Frontal cortex (tissue), 4 donors: ENCODE measurements at places on chromosomes 3 and 15. TPM values are rescaled to one million over a fixed set of nuclear protein-coding genes. Genes with fewer than 3 reads are reported as not detected.

Gene MKRN2OS
- not detected for total RNA-seq

Gene GOLGA6D
- not detected for total RNA-seq

Gene GP9
- not detected for total RNA-seq

Gene SLC6A6
- total RNA-seq, result 15.1 TPM

Gene CCDC54
- total RNA-seq, result not detected

Gene CTXN2
- total RNA-seq, result 0.82 TPM

Gene NSUN3
- 26.9 TPM for total RNA-seq

Gene CFAP20DC
- 2.0 TPM for total RNA-seq

Gene POLR2H
- total RNA-seq, result 33.8 TPM

Gene CFAP100
- 3.7 TPM for total RNA-seq

Gene SCAANT1
- total RNA-seq, result not detected

Gene UROC1
- total RNA-seq, result not detected

Gene EPHB3
- total RNA-seq, result 5.7 TPM

Gene FBXO40
- not detected for total RNA-seq

Gene ST3GAL6
- total RNA-seq, result 18.3 TPM

Gene STRIT1
- total RNA-seq, result 0.82 TPM

Gene CCDC80
- total RNA-seq, result 2.9 TPM

Gene SPATA12
- total RNA-seq, result not detected

Gene ZNF445
- 29.3 TPM for total RNA-seq

Gene GPR149
- total RNA-seq, result 7.7 TPM

Gene DBR1
- 41.6 TPM for total RNA-seq

Gene FHIT
- total RNA-seq, result 1.6 TPM

Gene THBS1
- total RNA-seq, result 57.1 TPM

Gene PDZRN3
- total RNA-seq, result 45.7 TPM

Gene TXNRD3
- 19.2 TPM for total RNA-seq

Gene OR5K3
- total RNA-seq, result not detected

Gene HRG
- total RNA-seq, result not detected

Gene RNF123
- 25.3 TPM for total RNA-seq

Gene PIERCE2
- total RNA-seq, result 3.7 TPM

Gene PPP2R3A
- total RNA-seq, result 36.3 TPM

Gene CELF6
- 11.4 TPM for total RNA-seq

Gene GAP43
- total RNA-seq, result 289 TPM

Gene C3orf22
- total RNA-seq, result not detected

Gene P2RY14
- total RNA-seq, result 1.2 TPM

Gene TRPM1
- not detected for total RNA-seq

Gene NR2F2
- total RNA-seq, result 4.9 TPM

Gene PRICKLE2
- 84.0 TPM for total RNA-seq

Gene RBSN
- total RNA-seq, result 71.7 TPM

Gene C3orf20
- not detected for total RNA-seq

Gene PLAAT1
- 18.3 TPM for total RNA-seq

Gene ARRDC4
- total RNA-seq, result 40.4 TPM

Gene ITIH3
- not detected for total RNA-seq

Gene TMEM108
- total RNA-seq, result 18.3 TPM

Gene NEIL1
- 21.6 TPM for total RNA-seq

Gene TRIM42
- not detected for total RNA-seq

Gene MEGF11
- total RNA-seq, result 4.5 TPM

Gene SLC28A1
- total RNA-seq, result not detected

Gene BFSP2
- not detected for total RNA-seq

Gene PHLDB2
- 9.0 TPM for total RNA-seq

Gene ARHGAP11A
- total RNA-seq, result 11.8 TPM

Gene RTP1
- total RNA-seq, result 0.41 TPM
